ENCODE measurements at places on chromosomes 2 and 18. TPM values are rescaled to one million over a fixed set of nuclear protein-coding genes. Genes with fewer than 3 reads are reported as not detected.

The LDAH gene
- total RNA-seq = 21.8 TPM

The TMEM150A gene
- total RNA-seq = 2.6 TPM

DNA sequence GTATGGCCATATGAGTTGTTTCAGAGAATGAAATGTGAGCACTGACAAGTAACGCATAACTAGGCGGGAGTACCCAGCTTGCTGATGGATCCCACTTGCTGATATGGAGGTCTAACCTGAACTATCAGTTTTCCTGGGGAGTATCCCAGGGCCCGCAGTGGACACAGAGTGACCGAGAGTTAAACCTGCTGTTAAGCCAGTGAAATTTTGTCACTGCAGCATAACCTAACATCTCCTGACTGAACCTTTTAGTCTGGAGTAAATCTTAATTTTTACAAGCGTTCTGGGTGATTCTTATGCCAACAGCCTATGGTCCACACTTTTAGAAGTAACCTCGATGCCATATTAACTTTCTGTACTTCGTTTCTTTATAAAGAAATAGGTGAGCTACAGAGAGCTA lies 54.4 kb downstream of the TGFA start:
- no peak for DNase-seq

The DPYSL5 gene
- total RNA-seq = not detected

DNA sequence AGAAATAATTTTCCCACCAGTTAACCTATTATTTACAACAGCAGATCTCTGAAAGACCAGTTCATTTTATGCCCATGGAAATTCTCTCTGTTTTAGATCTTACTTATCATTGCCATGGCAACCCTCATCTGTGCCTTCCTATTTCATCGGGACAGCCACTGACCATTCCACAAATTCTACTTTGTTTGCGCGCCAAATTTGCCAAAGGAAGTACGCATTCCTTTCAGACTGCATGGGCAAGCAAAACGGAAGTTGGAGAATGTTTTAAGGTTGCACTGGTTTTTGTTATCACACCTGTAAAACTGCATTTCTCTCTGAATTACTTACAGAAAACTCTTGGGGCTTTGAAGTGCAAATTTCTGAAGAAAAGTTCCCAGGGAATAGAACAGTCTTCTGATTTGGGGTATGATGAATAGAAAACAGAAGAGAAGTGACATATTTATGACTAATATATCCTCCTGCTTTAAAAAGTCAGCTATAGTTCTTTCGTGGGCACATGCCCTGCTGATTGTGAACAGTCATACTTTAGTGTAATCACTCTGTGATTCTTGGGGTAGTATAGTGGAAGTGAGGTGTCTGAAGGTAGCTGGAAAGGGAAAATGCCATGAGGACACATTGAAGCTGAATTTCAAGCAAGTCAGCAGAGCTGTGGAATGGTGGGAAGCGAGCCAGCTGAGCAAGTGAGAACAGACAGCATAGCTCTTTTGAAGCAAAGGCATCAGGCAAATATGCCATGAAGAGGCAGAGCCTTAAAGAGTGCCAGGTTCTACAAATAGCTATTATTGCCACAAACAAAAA lies 20.9 kb downstream of the NETO1 start:
- DNase-seq = no peak
